ENCODE measurements at places on chromosomes 6 and 20.

DNA sequence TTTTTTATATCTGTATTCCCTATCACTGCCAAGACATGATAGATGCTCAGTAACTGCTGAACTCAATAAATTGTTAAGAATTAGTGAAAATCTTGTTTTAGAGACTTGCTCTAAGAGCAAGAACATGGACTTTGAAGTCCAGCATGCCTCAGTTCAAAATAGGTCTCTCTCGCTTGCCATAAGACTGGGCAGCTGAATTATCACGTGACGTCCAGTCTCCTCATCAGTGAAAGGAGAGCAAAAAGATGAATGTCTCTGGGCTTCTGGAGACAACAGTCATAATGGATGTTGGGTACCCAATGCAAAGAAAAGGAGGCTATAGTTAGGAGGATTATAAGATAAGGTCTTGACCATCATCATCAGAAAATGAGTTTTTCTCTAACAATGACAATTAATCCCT, 82.1 kb downstream of the IYD start:
- DNase-seq = no peak

GRCh38 chr6:28525496-28526039, at the start of gene GPX5:
Gene GPX5, plus strand, starts transcription at chr6:28525881. Its CDS starts 133 bp downstream, at chr6:28526014.
- DNase-seq = no peak

DNA sequence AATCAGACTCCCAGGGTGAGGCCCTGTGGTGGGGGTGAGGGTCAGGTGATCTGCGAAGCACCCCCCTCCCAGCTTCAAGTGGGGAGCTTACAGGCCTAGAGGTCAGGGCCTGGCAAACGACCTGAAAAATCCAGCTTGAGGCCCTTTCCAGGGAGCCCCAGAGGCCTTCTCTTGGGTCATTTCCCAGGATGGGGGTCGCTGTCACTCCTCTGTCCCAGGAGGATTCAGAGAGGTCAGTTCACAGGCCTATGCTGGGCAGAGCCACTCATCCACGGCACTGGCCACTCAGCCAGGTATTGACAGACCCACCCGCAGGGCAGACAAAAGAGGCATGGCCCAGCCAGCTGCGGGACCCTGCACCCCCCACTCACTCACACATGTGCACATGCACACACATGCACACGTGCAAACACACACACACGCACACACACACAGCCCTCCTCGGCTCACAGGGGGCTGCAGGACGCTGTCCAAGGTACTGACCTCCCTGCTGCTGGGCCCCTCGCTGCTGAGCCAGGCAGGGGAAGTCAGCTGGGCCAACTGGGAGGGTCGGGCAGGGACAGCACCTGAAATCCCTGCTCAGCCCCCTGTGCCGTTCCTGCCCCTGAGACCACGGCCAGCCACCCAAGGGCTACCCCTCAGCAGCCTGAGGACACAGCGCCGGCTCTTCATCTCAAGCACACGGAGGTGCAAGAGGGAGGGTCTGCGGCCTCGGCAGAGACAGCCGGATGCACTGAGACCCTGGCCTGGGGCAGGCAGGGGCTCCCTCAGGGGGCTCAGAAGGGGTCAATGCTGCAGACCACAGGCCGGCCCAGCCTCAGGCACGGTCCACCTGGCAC, 113.8 kb downstream of the TAF4 start:
- no peak for DNase-seq

DNA sequence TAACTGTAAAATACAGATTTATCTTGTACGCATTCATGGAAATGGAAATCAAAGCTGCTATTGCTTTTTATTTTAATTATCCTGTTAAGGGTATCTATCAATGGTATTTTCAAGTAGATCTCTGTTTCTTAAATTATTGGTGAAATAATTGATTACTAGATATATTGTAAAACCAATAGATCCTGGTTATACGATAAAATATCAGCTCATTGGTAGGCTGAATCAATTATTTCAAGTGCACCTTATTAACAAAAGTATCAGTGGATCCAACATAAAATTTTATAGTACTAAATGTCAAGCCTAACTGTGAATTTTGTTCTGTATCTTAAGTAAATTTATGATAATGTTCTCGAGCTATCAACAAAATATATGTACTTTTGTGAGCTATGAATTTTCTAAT, 21.8 kb downstream of the PARD6B start:
- no peak for DNase-seq

DNA sequence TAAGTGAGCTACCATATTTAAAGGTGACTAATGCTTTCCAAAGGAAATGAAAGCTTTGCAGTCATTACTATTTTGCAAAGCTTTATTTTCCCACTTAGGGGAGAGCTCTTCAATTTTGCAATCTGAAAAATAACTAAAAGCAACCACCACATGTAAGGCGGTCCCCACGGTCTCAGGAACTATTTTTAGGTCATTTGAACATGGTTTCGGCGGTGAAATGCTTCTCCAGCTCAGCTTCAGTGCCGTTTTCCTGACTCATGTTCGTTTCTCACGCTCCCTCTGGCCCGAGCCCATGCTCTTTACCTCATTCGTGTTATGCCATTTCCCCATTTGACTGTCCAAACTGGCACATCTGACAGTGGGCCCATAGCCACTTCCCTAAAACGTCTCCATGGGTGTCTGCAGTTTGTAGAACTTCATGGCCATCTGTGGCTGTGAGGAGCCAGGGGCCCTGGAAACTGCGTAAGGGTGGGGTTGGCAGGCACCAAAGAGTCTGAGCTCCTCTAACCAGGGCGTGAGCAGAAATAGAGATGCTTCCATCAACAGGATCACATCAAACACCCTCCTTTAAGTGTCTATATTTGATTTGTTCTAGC, 46.5 kb downstream of the ADTRP start:
- DNase-seq = no peak
